ENCODE measurements at places on chromosomes 2 and 18.

DNA sequence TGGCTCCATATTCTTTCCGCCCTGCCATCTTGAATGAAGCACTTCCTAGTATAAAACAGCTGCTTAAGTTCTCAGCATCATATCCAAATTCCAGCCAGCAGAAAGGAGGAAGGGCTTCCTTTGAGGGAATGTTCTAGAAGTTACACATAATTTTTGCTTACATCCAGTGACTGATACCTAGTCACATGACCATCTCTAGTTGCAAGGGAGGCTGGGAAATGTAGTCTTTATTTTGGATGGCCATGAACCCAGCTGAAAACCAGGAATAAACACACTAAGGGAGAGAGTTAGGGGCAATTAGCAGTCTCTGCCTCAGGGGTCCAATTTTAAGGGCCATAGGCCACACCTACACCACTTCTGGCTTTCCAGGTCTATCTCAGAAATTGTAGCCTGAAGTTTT, 57.8 kb upstream of the LMAN1 start:
- DNase-seq = no peak

- no peak for DNase-seq
Observed at GRCh38 chr2:69914950-69915945, at the start of gene MXD1. MXD1 (plus strand) TSS chr2:69915109; CDS start chr2:69915331, 222 bp downstream.

- no peak for DNase-seq
Observed at GRCh38 chr2:122705746-122706145, 950.3 kb downstream of the TSN start.

DNA sequence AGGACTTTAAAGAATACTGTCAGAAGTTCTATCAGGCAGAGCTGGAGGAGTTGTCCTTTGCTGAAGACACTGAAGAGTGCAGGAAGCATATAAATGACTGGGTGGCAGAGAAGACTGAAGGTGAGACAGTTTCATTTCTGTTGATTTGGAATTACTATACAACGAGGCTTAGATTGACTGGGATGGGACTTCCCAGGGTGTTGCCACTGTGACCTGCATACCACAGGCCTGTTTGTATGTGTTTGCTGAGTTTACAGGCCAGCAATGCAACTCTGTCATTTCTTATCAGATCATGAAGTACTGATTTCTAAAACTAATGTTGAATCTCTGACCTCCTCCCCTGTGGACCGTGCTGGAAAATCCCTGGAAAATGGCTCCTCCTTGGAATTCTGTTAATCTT, 11.8 kb downstream of the SERPINB8 start:
- no peak for DNase-seq

DNA sequence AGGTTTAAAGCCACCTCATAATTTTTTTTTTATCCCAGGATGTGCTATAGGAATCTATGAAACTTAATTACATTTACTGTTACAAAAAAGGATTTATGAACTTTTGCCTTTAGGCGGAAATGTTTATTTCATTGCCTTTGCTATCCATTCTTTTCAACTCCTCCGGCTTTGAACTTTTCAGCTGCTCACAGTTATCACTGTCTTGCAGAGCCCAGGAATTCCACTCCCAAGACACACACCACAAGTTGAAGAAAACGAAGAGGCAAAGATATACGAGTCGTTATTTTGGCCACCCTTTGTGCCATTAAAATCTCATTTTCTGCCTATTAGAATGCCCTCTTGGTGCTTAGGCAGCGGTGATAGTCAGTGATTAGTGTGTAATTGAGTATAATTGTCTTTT, 80.0 kb downstream of the PAX3 start:
- no peak for DNase-seq

DNA sequence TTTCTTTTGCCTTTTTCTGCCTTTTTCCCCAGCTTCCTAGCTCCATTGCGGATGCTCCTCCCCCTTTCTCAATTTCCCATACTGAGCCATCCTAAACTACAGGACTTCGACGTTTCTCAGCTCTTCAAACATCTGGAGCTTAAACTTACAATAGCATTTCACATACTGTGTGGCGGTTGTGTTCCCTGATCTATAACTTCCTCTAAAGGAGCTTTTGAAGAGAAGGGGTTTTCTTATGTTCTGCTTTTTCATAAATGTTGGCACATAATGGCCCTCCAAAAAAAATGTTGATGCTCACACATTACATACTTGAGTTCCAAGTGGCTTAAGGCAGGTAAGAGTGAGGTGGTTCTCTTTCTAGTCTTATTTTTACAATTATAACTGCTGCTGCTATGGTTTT, 87.4 kb downstream of the RNF144A start:
- no peak for DNase-seq

- DNase-seq = no peak
Observed at GRCh38 chr2:979069-979928, 28.6 kb downstream of the SNTG2 start.

- no peak for DNase-seq
Observed at GRCh38 chr18:79965119-79965902, 868 bp downstream of the HSBP1L1 start.

DNA sequence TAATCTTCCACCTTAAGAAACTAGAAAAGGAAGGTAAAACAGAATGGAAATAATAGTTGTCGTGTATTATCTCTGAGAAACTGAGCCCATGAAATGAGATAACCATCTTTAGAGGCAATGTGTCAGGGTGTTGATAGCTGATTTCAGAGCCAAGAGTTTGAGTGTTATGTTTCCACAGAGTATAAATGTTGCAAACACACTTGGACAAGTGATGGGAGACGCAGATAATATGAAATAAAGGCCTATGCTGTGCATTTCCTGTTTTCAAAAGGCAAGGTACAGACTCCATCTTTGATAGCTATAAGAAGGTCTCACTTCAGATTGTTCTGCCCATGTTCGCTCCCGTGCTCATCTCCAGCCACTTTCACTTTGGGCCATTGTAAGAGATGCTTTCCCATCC, 25.9 kb upstream of the DNER start:
- DNase-seq = no peak

DNA sequence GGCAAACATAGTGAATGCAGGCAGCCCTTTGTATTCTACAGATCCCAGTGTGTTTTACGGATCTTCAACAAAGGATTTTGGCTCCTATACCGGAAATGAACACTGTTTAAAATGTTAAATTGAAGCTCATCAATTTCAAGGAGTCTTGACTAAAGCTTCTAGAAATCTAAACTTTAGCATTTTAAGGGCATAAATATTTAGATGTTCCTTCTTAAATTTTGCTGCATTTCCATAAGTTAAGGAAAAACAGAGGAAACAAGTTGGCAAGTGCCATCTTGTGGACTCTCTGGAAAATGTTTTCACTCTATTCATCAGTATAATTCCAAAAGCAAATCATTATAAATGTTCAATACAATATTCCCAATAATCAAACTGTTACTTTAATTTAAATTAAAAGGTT, 19.6 kb downstream of the CHN1 start:
- no peak for DNase-seq

DNA sequence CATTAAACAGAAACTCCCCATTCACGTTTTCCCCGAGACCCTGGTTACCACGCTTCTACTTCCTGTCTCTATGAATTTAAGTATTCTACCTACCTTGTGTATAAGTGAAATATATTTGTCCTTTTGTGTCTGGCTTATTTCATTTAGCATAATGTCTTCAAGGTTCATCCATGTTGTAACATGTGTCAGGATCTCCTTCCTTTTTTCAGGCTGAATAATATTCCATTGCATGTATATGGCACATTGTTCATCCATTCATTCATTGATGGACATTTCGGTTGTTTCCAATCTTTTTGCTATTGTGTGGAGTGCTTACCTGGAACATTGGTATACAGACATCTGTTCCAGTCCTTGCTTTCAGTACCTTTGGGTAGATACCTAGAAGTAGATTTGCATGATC, 18.2 kb upstream of the CABYR start:
- DNase-seq = no peak

DNA sequence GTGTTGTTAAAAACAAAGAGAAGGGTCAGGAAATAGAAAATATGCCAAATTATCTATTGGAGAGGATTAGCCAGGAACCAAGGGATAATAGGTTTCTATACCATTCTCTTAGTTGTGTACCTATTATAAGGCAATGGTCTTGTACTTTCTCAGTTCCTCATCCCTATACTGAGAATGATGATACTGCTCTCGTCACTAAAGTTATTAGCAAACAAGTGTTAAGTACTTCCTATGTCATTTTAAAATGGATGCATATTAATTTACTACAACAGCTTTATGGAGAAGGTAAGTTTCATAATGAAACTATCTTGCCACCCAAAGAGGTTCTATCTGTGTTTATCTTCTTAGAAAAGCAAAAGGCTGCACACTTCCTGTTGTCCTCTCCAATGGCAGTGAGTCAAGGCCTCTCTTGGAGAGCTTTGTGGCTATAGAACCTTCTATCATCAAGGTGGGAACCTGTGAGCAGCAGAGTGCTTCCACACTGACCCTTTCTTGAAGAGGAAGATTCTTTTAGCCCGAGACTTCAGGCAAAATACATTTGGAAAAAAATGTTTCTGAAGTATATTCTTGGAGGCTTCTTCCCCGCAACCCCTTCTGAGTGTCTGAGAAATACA, 460.7 kb upstream of the FANCL start:
- DNase-seq = no peak

DNA sequence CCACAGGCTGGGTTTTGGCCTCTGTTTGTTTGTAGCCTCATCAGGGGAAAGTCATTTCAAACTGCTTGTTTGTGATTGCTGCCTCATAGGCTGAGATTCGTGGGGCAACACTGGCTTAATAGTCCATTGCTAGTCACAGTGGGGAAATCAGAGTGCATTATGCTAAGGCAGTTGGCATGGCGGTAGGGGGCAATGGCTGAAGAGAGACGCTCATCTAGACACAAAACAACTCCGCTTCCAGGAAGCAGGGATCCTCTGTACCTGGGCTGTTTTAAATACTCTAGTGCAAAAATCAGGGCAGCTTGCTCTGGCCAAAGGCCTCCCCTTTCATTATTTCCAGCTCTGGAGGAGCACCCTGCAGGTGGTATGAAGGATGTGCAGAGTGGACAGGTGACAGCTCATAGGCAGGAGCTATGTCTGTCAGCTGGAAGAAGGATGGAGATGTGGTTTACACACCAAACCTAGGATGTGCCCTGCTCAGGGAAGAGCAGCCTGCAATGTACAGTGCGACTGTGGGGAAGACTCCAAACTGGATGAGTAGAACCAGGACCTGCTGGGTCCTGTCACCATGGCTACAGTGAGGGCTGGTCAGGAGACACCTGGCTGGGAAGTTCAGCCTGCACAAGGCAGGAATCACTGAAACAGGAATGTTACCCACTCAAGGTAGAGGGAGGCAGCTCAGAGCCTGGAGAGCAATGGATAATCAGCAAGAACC, 234.3 kb downstream of the CLIP4 start:
- DNase-seq = no peak

DNA sequence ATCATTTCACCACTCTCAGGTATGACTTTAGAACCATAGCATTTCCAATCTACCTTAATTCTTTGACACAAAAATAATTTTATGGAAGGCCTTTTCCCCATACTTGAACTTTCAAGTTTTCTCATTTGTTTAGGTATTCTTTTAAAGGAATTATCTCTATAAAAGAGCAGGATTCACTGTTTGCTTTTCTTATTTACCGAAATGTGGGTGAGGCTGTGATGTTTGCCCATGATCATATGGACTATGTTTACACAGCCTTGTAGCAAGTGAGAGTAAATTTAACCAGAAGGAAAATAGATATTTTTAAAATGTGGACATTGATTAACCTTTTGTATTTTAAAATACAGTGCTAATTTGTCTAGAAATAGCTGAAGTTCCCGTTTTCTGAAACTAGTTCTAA, 26.3 kb downstream of the CAB39 start:
- no peak for DNase-seq

- no peak for DNase-seq
Observed at GRCh38 chr2:78351208-78351607, 674.3 kb upstream of the REG3G start.

GRCh38 chr2:73091696-73092095, 20.2 kb upstream of the SFXN5 start:
- DNase-seq = no peak

DNA sequence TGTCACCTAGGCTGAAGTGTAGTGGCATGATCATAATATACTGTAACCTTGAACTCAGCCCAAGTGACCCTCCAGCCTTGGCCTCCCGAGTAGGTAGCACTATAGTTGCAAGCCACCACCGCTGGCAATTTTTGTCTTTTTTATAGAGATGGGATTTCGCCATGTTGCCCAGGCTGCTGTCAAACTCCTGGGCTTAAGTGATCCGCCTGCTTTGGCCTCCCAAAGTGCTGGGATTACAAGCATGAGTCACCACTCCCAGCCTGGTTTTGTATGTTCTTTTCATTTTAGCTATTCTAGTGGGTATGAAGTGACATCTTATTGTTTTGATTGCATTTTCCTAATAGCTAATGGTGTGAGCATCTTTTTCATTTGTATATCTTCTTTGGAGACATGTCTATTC, 11.3 kb upstream of the EXOC6B start:
- DNase-seq = no peak

DNA sequence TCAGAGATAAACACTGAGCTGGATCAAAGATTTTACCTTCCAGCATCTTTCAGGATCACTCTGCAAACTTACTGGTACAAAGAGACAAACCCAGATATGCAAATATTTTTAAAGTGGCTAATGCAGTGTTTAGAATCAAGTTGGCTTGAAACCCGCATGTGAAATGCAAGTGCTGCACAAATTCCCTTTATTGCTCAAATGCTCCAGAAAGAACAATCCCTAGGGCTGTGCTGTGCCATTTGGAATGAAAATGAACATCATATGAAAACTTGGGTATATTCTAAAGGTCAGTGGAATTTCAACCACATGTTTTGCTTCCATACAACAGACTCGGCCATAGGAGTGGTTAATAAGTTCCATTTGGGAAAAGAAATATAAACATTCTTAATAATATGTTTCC, 139.1 kb downstream of the VWC2L start:
- no peak for DNase-seq

- no peak for DNase-seq
Observed at GRCh38 chr2:178905261-178905660, 98.0 kb upstream of the TTN start.

- DNase-seq = no peak
Observed at GRCh38 chr2:102143450-102143985, 972 bp downstream of the IL1R1 start.

DNA sequence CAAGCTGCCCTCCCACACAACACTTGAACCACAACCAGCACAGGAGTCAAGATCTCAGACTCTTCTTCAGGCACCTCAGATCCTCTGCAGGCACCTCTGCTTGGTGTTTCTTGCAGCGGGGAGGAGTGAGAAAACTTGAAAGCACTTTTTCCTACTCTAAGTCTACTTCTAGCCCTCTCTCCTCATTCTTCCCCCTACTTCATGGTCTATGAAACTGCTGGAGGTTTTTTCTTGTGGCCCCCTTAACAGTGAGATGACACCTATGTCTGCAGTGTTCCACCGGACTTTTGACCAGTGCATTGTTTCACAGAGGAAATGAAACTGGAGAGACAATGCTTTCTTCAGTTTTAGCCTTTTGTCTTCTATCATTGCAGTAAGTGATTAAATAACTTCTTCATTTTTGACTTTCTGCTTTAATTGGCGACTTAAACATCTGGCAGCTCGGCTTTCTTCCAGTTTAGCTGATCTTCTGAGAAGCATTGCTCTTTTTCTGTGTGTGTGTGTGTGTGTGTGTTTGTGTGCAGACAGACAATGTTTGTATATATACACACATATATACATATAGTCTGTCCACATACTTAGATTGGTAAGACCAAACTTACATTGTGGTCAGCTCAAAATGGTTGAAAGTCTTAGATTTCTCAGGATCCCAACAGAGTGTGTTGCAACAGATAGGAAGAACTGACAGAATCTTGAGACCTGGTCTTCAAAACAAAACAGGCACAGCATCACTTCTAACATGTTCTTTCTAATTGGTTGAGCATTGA, 1474.0 kb upstream of the TMEFF2 start:
- DNase-seq = no peak

GRCh38 chr18:77206676-77207374, 42.8 kb upstream of the GALR1 start:
- DNase-seq = no peak

GRCh38 chr2:224083638-224084037, 44.6 kb upstream of the SERPINE2 start:
- no peak for DNase-seq
